ENCODE measurements at places on chromosomes 1 and 21. TPM values are rescaled to one million over a fixed set of nuclear protein-coding genes. Genes with fewer than 3 reads are reported as not detected.

Gene KCNH1
- 12.1 TPM for total RNA-seq

DNA sequence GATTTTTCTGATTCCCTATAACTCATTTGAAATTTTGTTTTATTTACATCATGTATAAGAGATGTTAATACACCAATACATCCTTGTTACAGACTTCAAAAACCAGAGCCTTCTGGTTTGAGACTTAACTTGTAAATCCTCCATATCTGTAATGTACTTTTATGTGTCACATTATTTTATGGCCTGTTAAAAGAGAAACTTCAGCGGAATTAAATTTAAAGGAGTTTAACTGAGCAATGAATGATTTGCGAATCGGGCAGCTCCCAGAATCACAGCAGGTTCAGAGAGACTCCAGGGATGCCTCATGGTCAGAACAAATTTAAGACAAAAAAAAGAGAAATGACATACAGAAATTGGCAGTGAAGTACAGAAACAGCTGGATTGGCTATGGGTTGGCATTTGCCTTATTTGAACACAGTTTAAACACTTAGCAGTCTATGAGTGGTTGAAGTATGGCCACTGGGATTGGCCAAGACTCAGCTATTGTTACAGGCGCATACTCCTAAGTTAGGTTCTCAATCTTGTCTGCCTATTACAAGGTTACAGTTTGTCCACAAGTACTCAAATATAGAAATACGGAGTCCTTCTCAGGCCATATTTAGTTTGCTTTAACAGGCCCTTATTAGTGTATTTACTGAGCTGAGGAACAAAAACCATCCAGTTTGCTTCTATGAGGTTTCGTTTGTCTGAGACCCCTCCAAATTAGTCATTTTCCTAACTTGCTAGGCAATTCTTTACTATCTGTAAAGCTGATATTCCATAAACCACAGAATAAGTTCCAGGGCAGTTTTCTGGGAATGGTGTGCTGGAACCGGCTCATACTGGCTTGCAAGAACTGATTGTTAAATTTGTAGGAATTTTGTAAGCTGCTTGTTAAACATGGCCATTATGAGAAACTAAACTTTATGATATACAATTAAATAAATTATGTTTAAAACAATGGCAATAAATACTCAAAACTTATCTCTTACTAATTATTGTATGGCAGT, 56.2 kb upstream of the WDR26 start:
- DNase-seq, result no peak

GRCh38 chr1:212235857-212236256, 49.4 kb upstream of the PPP2R5A start:
- DNase-seq, result no peak

DNA sequence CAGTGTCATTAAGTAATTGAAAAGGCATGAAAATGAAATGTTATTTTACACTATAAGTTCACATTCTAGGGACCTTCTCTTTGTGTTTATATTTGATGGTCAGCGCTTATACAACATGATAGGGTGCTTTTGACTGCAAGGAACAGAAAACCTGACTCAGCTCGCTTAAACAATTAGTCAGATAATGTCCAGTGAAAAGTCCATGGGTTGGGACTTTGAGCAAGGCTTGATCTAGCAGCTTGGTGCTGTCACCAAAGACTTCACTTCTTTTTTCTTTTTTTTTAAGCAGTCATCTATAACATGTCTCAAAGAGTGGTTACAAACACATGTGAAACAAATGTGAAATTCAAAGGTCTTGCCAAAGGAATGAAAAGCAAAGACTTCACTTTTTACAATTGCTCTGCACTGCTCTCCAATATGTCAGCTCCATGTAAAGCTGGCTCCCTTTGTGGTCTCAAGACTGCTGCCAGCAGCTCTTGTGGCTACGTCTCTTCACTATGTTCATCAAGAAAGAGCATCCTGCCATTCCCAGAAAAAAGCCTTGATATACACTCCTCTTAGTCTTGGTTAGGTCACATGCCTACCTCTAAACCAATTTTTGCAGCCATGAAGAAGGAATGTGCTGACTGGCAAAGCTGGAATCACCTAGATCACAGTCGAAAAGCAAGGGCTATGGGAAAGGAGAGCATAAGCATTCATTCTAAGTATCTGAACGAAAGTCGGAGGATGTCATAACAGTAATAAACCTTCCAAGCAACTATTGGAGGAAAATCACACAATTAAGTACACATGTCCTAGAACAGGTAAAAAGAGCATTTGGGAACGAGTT, 15.2 kb downstream of the F3 start:
- no peak for DNase-seq

- no peak for DNase-seq
Observed at GRCh38 chr1:228375578-228376261, 30.9 kb downstream of the TRIM11 start.

GRCh38 chr1:67759692-67760029, 73.6 kb downstream of the GNG12 start:
- no peak for DNase-seq

GRCh38 chr1:86110451-86111129, 46.0 kb downstream of the COL24A1 start:
- no peak for DNase-seq

Gene ANXA9
- 0.18 TPM for total RNA-seq

GRCh38 chr1:65260851-65261473, 48.4 kb upstream of the DNAJC6 start:
- DNase-seq, result no peak

Gene CCT3
- 162 TPM for total RNA-seq

GRCh38 chr1:33471416-33471815, 1.0 kb upstream of the ZSCAN20 start:
- DNase-seq, result no peak

DNA sequence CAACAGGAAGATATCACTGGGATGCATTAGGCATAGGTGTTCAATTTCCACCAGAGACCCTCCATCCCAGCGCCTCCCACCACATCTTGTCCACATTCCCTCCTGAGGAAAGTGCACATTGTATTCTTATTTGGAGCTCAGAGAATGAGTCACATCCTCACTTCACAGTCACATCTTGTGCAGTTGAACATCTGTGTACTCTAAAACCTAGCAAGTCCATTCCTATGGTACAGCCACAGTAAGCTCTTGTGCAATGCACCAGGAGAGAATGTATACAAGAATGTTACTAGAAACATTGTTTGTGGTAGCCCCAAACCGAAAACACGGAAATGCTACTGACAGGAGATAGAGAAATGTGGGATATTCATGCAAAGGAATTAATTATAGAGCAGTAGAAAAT, 1.6 kb upstream of the KDF1 start:
- DNase-seq, result no peak

- no peak for DNase-seq
Observed at GRCh38 chr1:111227851-111228747, 586 bp downstream of the CHI3L2 start.

DNA sequence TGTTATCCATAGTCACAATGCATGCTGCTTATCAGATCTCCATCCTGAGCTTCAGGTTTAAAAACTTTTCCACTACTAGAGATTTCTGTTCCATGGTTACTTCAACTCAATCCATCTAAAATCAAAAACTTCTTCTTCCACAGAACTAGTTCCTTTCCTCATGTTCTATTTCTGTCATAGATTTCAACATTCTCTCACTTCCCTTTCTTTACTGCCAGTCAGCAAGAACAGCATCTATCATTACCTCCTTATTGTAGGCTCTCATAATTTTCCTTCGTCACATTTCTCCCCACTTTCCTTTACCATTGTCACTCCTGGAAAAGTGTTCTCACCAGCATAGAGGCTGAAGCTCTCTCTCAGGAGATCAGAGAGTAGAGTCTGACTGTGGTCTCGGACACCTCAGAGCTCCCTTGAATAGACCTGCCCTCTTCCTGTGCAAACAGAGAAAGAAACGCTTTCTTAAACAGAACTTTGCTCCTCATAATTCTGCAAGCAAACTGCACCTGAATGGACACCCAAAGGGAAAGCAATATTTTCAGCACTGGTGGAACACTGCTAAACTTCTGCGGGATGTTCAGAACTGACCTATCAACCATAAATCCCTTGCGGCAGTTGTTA, 48.7 kb upstream of the KIRREL1 start:
- DNase-seq, result no peak

Gene OR2L5
- 2.7 TPM for total RNA-seq

Gene ELAPOR1
- total RNA-seq, result 6.4 TPM

Gene GRIK3
- total RNA-seq, result 21.6 TPM

GRCh38 chr1:201459775-201460174, 9.2 kb downstream of the PHLDA3 start:
- DNase-seq, result no peak

DNA sequence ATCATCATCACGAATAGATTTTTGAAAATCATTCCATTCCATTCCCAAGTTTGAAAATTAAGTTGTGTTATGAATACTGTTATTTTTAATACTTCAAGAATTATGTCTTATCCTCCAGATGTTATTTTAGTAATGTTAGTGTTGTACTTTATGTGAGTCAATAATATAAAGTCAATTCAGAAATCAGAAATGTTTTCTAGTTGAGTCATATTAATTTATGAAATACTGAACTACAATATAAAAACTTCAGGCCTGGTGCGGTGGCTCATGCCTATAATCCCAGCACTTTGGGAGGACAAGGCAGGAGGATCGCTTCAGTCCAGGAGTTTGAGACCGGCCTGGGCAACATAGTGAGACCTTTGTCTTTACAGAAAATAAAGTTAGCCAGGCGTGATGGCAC, 38.4 kb upstream of the GPR25 start:
- no peak for DNase-seq

Gene LRRC7
- total RNA-seq, result 92.6 TPM

GRCh38 chr1:58874342-58874741, 90.5 kb upstream of the JUN start:
- no peak for DNase-seq

DNA sequence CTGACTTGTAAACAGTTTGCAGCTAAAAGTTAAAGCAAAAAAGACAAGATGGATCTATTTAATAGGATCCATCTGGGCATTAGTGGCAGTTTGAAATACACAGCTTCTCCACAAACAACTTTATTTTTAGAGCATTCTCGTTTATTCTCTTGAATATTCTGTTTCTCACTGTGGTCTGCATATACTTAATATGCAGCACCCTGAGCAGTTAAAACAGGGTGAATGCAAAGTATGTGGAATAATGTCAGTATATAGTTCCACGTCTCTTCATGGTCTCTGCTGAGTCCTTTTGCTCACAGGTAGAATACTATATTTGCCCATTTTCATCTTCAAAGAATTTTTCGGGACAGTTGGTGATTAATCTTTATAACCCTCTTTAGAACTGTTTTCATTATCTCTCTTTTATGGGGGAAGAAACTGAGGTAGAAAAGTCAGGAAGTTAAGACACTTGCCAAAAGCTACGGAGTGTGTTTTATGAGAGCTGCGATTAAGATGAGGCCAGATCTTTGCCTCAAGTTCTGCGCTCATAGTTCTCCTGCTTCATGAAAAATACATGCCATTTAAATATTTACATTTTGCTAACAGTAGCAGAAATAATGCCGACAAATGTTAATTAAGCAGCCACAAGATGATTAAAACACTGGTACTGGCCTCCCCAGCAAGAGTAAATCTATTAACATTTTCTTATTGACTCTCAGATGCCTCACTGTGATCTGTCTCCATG, 115.6 kb downstream of the PTBP2 start:
- DNase-seq, result no peak

- DNase-seq, result no peak
Observed at GRCh38 chr1:244049162-244050013, 1.7 kb upstream of the ZBTB18 start.

- DNase-seq, result no peak
Observed at GRCh38 chr1:167463080-167463479, 55.2 kb downstream of the CD247 start.

- peak; percentile 64 for DNase-seq
Observed at GRCh38 chr1:7752512-7753417, 18.3 kb upstream of the VAMP3 start.

Gene RGS1
- 14.8 TPM for total RNA-seq

- DNase-seq, result peak; percentile 66
Observed at GRCh38 chr1:14138687-14139086, 438.7 kb downstream of the PRDM2 start.

Gene NECTIN4
- not detected for total RNA-seq

DNA sequence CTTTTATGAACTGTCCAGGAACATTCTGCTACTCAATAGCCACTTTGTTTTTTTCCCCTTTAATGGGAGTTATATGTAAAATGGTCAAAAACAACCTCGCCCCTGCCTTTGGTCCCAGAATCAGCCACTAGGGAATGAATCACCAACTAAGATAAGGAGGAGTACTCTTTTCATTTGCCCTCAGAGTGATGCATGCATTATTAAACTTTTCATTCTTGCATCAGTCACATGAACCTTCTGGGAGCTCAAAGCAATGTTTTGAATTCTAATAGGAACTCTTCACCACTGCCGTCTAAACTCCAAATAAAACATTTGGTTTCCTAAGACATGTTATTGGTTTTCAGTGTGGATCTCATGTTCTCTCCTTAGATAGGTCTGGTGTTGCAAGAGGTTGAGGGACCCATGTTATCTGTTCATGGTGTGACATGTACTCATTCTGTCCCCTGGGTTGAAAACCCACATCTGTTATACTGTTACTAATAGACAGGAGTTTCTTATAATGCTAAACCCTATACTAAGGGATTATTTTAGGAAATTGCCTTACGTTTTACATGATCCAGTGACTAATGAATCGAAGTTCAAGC, 17.8 kb upstream of the HSD17B7 start:
- DNase-seq, result no peak

DNA sequence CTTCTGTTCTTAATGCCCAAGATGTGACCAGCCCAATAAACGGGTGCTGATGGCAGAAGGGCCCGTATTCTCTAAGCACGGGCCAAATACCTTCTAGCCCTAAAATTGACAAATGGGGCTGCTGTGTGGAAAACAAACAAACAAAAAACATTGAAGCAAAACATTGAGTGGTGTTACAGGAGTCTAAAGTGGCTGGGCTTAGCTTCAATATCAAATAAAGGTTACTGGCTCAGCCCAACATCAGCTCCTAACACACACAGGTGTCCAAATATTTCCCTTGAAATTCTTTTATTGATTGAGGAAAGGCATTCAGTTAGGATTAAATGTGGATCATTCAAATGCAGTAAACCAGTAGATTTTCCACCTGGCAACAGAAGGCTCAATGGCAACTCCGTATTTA, 13.3 kb upstream of the TTF2 start:
- DNase-seq, result no peak

- DNase-seq, result no peak
Observed at GRCh38 chr21:34583926-34584563, 30.9 kb downstream of the RCAN1 start.

Gene SLFNL1
- 3.4 TPM for total RNA-seq

DNA sequence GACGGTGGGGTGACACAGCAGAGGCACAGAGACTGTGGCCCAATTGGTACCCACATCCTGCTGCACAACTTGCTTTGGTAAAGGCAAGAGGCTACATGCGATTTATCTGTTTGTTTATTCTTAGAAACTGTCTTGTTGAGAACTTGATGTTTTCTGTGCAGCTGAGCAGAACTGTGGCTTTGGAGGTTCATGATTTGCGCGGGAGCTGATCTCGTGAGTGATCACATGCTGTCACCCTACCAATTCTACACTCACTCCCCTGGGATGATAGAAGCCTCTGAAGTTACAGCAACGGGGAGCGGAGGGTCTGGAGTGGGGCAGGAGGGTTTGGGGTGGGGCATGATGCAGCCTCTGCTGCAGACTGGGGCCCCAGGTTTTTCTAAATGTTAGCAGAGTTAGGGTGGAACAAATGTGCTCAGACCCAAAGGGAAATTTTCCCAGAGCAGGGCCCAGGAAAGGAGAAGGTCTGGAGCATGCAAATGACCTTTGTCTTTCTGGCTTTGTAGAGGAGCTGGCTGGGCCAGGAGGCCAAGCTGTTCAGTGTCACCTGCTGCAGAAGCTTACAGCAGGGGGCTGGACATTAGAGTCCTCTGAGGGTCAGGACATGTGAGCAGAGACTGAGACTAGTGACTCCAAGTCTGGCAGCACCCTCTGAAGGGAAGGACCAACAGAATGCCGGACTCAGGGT, 83.6 kb downstream of the GRIK3 start:
- DNase-seq, result no peak
